HFFc6 (cell line): ENCODE measurements at places on chromosomes 3 and 15.

DNA sequence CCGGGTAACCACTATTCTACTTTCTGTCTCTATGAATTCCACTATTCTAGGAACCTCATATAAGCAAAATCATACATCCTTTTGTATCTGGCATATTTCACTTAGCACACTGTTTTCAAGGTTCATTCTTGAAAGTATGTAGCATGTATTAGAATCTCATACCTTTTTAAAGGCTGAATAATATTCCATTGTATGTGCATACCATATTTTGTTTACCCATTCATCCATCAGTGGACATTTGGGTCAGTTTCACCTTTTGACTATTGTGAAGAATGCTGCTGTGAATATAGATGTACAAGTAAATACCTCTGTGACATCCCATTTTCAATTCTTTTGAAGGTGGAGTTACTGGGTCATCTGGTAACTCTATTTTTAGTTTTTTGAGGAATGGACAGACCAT is 36.6 kb upstream of the SEC22A start:
- no peak for DNase-seq

DNA sequence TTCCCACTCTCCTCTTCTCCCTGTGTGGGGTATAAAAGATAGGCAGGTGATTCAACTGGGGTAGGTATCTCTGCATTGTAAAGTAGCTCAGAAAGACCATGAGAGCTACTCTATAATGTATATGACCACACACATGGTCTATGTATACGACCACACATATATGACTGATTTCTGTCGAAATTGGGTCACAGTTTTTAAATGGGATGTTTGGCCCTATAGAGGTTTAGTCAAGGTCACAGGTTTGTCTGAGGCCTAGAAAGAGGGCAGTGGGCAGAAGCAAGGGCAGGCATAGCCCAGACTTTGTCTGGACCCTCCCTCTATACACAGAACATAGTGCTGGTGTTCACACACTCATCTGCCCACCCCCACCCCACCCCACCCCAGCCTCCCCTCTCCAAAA is 4.4 kb downstream of the LAMP3 start:
- no peak for DNase-seq

DNA sequence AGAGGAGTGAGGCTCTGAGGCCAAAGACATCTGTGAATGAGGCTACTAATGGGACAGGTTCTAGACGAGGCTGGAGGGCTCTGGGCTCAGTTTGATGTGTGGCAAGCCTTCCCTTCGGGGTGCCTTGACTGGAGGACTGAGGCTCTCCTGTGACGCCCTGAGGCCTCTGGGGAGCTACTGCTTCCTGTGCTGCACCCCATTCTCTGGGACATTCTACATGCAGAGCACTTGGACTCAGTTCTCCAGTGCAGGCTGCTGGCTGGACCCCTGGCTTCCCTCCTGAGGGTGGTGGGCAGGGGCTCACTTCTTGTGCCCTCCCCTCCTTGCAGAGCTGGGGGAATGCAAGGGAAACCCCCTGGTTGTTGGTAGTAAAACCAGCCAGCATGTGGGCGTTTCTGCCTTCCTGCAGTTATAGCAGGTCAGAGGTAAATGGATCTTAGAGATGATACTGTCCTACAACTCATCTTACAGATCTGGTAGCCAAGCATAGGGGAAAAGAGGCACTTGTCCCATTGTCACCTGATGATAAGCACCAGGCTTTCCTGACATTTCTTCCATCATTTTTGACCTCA is 133.3 kb downstream of the CHDH start:
- no peak for DNase-seq

- DNase-seq, result no peak
Observed at GRCh38 chr3:45207446-45207845, 18.6 kb downstream of the TMEM158 start.

GRCh38 chr15:74400313-74400860 is 32.9 kb upstream of the CYP11A1 start:
- no peak for DNase-seq

GRCh38 chr15:50783411-50783810 is 17.9 kb upstream of the SPPL2A start:
- DNase-seq, result no peak

- DNase-seq, result no peak
Observed at GRCh38 chr3:139948898-139949297, 13.9 kb downstream of the CLSTN2 start.

DNA sequence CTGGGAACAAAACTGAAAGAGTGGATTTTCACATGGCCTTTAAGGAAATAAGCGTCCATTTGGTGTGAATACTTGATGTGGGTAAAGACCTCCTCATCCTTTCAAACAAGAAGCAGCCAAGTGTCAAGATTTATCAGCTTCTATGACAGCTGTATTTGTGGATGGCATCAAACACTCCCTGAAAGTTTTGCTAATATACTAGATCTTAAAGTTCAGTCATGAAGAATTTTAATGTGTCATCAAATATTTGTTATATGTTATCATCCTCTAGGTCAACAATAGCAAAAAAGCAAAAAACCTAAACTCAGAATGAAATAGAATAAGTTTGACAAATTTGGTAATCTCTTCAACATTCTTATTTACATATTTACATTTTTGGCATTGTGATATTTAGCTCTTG is 29.1 kb upstream of the LYSMD4 start:
- DNase-seq, result no peak

DNA sequence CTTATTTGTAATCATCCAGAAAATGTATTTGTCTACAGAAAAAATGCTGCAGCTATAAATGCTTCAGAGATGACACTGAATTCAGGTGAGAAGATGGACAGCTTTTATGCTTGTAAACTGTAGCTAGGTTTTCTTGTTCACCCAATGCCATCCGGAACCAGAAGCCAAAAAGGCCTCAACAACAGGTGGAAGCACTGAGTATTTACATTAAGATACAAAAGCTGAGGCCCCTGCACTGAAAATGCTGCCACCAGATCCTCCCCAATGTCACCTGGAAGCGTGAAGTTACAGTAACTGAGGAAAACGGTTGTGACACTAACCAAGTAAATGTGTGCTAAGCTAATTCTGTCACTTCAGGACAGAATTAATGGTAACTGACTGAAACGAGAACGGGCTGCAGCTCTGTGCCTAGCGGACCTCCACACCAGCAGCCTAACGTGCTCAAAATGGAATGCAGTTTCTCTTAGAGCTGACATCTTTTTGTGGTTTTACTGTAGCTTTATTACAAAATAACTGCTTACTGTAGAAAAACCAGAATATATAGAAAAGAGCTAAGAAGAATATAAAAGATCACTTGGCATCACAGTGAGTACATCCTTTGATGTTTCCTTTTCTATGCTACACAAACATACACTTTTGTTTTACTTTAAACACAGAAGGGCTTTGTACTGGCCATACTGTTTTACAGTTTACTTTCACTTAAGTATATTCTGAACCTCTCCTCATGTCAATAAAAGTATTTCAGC is 7.6 kb downstream of the CHSY1 start:
- peak; percentile 24 for DNase-seq

DNA sequence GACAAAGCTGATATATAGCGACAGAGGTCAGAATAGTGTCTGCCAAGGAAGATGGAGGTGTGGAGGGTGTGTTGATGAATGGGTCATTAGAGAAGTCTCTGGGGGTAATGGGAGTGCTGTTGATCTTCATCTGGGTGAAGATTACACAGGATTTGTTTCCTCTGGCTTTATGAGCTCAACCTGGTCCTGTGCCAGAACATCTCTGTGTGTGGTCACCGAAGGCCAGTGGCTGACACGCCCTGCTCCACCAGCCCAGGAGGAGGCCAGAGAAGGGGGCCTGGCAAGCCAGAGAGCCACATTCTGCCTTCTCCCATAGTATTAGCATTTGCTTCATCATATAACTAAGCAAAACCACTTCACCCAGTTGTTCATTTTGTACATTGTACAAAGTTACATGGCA is 121.1 kb downstream of the ZNF621 start:
- DNase-seq, result no peak

DNA sequence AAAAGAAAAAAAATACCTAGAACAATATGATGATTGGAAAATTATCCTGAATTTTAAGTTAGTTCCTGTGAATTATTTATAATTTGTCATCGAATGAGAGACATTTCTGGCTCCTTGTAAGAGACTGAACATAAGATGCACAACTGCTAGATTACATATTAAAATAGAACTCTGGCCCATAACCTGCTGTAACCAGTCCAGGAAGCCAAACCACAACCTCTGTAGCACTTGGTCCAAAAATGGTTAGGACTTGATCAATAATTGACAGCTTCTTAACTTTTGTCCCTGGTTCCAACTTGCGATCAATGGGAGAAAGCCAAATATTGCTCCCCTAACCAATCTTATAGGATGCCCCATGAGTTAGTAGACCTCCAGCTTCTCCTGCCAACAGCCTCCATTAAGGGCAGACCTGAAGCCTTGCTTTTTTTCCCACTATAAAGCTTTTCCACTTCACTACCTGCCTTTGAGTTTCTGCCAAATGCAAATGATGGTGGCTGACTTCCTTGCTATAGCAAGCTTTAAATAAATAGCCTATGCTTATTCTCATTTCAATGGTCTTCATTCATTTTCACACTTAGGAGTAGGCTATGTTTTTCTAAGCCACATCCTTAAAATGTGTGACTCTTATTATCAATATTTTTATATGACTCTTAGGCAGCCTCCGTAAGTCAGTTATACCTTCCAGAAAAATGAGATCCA is 224.0 kb upstream of the ARHGEF26 start:
- DNase-seq, result no peak

GRCh38 chr3:69204315-69204957 is 82.0 kb upstream of the LMOD3 start:
- no peak for DNase-seq

DNA sequence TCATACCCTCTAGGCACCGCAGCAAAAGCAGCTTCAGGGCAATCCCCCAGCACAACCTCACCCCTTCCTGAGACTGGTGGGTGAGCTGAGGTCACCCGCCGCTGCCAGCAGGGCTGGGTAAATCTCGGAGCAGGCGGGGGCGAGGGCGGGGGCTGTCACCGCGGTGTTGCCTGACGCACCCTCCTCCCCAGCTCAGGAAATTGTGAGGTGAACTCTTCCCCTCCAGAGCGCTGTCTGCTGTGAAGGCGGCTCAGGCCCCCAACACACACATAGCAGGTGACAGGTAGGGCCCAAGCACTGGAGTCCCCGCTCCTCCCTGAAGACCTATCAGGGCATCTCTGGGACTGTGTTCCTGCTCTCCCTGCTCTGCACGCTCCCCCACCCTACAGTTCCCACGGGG is 30.2 kb upstream of the FURIN start:
- no peak for DNase-seq

GRCh38 chr3:88410259-88410658 is 260.5 kb downstream of the C3orf38 start:
- no peak for DNase-seq

- no peak for DNase-seq
Observed at GRCh38 chr3:42852441-42852840, 23.2 kb downstream of the CYP8B1 start.

- no peak for DNase-seq
Observed at GRCh38 chr3:126448893-126449180, 26.9 kb downstream of the ZXDC start.

GRCh38 chr3:101091489-101091888 is 98.3 kb upstream of the ABI3BP start:
- peak; percentile 4 for DNase-seq

GRCh38 chr15:73986776-73987056 is 5.4 kb downstream of the STOML1 start:
- no peak for DNase-seq

DNA sequence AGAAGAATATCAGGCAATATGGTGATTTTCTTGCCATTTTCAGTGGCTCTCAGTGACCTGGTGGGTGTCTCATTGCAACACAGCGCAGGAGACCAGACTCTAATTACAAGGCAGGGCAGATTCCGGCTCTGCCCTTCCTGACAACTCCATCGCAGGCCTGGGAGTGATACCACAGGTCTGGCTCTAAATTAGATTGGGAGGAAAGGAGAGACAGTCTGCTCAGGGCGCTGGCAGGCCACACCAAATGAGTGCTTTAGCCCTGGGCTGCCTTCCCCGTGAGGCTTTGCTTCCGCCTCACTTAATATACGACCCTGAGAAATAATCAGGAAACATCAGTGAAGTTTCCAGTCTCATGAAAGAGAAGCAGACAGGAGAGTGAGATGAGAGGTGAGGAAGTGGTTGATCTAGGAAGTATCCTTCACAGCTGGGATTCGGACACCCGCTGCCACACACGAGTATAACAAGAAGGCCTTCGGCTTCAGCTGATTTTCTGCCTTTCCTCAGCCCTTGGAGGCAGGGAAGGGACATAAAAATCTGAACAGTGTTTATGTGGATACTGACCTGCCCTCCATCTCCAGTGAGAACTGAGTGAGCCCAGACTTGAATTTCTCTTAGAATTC is 73.7 kb upstream of the PROK2 start:
- DNase-seq, result no peak

GRCh38 chr3:114253505-114253904 is 16.1 kb upstream of the ZNF80 start:
- no peak for DNase-seq

DNA sequence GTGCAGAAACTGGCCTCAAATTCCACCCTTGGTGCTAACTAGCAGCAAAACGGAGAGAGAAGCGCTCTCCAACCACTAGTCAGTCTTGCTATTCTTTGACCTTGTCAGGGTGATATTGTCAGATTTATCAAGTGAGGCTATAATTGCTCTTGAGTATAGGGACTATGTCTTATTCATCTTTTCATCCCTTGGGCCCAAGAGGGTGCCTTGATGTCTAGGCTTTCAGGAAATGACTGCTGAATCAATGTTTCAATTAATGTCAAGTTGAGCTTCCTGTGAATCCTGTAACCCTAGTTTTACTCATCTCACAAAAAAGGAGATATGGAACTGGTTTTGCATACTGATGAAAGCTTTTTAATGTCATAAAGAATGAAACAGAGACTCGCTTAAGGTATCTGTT is 701.3 kb downstream of the EDEM1 start:
- no peak for DNase-seq

GRCh38 chr3:43418601-43419272 is 132.4 kb downstream of the SNRK start:
- DNase-seq, result no peak

GRCh38 chr3:69445024-69445423 is 59.1 kb upstream of the FRMD4B start:
- peak; percentile 17 for DNase-seq

DNA sequence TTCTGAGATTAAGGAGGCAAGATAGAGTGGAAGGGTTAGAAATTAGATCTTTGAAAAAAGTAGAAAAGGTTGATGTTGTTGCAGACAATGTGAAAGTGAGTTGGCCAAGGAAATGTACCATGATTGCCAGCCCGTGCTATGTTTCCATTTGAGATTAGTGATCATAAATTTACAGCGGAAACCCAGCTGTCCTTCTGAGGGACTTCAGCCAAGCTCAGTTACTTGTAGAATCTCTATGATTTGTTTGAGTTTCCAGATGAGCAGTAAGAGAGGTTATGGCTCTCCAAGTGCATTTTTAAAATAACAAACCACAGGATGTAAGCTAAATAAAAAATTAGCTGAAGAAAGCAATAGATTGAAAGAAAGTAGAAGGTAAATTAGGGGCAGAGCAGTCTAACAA is 54.2 kb upstream of the RBMS3 start:
- DNase-seq, result no peak

- DNase-seq, result no peak
Observed at GRCh38 chr15:80447077-80447476, 42.9 kb downstream of the ARNT2 start.

GRCh38 chr15:47674586-47675232 is 42.6 kb upstream of the SEMA6D start:
- DNase-seq, result no peak

- DNase-seq, result peak; percentile 87
Observed at GRCh38 chr15:57327985-57328471, 48.3 kb upstream of the CGNL1 start.
